ENCODE measurements at places on chromosomes 7 and 10.

DNA sequence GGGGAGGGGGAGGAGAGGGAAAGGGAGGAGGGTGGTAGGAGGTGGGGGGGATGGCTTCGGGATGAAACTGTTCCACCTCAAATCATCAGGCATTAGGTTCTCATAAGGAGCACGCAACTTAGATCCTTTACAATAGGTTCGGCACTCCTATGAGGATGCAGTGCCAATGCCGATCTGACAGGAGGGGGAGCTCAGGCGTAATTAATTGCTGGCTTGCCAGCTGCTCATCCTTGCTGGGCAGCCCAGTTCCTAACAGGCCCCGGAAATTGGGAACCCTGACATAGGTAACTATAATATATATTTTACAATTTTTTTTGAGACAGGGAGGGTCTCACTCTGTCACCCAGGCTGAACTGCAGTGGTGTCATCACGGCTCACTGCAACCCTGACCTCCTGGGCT lies 118.8 kb upstream of the SFMBT2 start:
- DNase-seq = no peak

DNA sequence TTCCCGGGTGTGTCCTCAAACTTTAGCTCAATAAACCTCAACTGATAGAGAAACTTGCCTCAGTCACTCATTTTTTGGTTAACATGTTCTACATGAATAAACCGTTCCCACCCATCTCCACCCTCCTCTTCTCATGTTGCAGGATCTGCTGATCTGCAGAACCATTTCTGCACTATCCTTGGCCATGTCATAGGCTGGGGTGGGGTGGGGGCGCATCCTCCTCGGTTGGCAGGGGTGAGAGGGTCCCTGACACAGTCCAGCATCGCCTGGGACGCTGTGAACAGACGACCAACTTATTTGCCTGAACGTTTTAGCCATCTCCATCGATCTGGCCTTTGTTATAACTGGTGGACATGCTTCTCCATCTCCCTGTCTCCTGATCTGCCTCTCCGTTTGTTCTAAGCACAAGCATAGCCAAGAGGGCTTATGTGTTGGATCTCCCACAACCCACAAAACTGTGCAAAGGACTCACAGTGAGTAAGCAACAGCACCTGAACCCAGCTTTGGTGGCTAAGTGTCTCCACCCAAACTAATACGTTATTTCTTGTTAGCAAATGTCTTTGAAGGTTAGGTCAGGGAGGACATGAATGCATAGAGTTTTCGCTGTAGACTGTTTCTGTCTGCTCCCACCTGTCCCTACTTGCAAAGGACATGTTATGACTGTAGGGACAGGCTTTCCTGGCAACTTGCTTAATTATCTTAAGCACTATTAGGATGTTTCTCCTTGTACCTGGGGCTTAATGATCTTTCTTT lies 51.7 kb downstream of the PRKCQ start:
- DNase-seq = no peak

DNA sequence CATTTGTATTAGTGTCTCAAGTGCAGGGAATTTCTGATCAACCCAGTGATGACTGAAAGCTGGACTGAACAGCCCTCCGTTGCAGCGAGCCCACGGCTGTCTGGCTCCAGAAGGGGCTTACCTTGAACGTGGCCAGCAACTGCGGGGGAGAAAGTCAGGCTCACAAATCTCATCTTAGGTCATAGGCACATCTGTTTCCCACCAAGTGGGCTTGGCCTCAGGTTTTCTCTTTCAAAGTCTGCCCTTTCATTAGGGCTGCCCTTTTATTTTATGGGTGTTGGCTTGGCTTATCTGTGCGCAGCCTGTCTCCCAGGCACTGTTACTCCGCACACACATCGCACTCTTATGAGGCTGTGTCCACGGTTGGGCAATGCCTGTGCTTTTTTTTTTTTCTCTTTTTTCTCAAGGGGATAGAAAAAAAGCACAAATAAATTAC lies 178.0 kb downstream of the JCAD start:
- no peak for DNase-seq

- DNase-seq = no peak
Observed at GRCh38 chr7:25900877-25901276, 251.1 kb upstream of the NFE2L3 start.

- no peak for DNase-seq
Observed at GRCh38 chr7:1922870-1923236, 252.8 kb downstream of the ELFN1 start.

DNA sequence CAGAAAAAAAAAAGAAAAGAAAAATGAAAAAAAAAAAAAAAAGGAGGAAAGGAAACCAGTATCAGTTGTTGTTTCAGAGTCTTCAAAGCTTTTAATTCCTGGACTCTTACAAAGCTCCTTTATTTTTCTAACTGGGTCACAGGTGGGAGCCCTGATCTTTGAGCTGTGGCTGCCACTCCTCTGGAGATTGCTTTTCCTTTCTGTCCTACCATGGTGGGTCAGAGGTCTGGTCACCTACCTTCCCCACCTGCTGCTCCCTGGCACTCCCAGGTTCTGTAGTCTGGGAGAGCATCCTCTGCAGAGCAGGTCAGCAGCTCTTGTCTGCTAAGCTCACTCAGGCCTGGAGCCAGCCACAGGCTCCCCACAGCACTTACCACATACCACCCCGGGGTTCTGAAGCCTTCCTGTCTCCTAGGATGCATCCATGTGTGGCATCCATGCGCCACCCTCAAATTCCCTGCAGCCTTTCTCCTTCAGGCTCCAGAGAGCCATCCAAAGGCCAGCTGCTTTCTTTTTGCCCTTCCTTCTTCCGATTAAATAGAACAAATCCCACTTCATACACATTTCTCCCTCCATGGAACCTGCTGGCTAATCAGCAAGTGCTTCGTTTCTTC lies 73.2 kb upstream of the TPK1 start:
- no peak for DNase-seq

GRCh38 chr10:43963379-43963778 lies 314.7 kb upstream of the ZNF32 start:
- DNase-seq = no peak

DNA sequence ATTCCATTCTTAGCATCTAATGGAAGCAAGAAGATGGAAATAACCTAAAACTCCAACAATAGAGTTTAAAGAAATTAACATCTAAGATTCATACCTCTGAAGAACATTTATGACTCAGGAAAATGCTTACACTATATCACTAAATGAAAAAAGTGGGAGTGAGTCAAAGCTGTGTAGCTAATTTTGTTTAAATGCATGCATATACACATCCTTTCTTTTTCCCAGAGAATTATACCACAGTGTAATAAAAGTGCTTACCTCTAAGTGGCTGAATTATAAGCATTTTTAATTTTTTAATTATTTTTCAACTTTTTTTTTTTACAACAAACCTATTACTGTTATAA lies 44.3 kb downstream of the CCDC71L start:
- DNase-seq = no peak

GRCh38 chr10:98212196-98212595 lies 55.8 kb downstream of the LOXL4 start:
- no peak for DNase-seq

GRCh38 chr10:101646364-101646763 lies 48.6 kb downstream of the FBXW4 start:
- no peak for DNase-seq

- no peak for DNase-seq
Observed at GRCh38 chr7:20351901-20352300, 21.2 kb downstream of the ITGB8 start.

- DNase-seq = no peak
Observed at GRCh38 chr7:9657257-9657656, 1223.8 kb downstream of the NXPH1 start.

GRCh38 chr10:24826009-24826408 lies 102.3 kb upstream of the ARHGAP21 start:
- no peak for DNase-seq

DNA sequence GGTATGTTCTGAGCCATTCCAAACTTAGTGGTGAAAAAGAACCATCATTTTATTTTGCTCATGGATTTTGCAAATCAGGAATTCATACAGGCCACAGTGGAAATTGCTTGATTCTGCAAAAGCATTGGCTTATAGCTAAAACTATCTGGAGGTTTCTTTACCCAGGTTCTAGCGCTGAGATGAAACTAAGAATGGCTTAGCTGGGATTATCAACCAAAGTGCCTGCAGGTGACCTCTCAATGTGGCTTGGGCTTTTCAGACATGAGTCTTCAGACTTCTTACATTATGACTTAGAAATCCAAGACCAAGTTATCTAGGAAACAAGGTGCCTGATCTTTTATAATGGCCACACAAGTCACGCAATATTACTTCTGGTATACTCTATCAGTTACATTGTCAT lies 140.1 kb downstream of the HGF start:
- DNase-seq = no peak

GRCh38 chr10:24444337-24444736 lies 235.4 kb downstream of the KIAA1217 start:
- DNase-seq = no peak

DNA sequence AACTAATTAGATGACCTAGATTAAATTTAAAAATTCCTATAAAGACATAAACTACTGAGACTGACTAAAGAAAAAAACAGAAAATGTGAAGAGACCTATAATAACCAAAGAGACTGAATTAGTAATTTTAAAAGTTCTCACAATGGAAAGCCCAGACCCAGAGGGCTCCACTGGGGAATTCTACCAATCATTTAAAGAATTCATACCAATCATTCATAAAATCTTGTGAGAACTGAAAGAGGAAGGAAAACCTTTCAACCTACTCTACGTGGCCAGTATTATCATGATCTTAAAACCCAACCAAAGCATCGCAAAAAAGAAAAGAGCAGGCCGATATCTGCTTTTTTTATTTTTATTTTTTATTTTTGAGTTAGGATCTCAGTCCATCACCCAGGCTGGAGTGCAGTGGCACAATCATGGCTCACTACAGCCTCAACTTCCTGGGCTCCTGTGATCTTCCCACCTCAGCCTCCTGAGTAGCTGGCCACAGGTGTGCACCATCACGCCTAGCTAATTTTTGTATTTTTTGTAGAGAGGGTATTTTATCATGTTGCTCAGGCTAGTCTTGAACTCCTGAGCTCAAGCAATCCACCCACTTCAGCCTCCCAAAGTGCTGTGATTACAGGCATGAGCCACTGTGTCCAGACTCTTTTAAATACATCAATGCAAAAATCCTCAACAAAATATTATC lies 48.6 kb downstream of the DGKI start:
- no peak for DNase-seq

- no peak for DNase-seq
Observed at GRCh38 chr7:120742372-120742771, 115.6 kb downstream of the TSPAN12 start.

GRCh38 chr7:141558544-141559183 lies 7.5 kb downstream of the AGK start:
- DNase-seq = peak; percentile 52
